Left colon (tissue), 2 donors: ENCODE measurements at places on chromosomes 12 and 14. TPM values are rescaled to one million over a fixed set of nuclear protein-coding genes. Genes with fewer than 3 reads are reported as not detected.
A peak's percentile ranks its signal among the peaks of the same experiment; 100 is the strongest.

DNA sequence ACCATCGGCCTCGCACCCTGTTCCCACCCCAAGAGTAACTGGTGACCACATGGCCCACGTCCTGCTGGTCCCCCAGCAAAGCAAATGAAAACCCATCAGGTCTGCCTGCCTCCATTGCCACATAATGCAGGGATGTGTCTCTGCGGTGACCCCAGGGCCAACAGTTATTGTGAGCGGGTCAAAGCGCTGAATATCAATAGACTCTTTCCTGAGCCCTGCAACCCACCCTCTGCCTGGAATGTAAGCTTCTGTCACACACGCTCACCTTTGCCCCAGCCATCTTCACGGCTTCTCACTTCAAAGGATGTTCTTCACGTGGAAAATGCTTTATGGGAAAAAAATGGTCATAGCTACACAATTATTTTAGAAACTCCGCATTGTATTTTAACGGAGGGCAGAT is 63.9 kb downstream of the FZD10 start:
- no peak for DNase-seq

DNA sequence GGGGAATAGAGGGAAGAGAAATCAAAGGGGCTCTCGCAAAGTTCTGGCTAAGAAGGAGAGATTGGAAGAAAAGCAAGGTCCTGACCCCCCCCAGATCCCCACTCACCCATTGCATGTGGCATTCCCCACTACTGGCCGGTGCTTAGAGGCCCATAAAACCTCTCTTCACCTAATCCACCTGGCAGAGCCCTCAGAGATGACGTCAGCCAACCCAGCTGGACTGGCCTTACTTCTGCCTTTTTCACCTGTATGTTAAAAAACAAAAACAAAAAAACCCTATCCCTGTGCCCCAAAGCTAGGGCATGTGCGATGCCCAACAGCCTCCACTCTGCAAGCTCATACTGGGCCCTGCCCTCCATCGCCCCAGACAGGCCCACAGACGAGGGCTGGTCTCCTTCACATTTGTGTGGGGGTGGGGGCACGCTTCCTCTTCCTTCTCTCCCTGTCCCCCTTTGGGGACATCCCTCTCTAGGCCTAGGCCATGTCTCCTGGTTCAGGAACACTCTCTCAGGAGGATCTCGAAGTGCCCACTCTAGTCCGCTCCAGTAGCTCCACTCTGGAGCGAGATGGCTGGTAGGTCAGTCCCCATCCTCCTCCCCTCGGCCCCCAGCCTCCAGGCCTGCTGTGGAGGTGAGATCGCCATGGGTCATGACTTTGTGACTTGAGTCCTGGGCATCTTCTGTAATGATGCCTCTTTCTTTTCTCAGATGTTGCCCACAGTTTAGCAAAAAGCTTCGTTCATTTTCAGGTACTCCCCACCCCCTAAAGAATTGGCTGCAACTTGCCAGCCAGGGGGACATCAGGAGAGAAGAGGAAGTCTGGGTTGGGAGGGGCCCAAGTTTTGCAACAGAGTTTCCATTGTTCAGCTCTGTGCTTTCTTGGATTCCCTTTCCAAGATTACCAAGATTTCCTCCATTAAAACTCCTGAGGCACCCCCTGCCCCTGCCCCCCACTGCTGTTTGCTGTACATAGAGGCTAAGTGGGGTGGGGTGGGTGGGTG is 37.0 kb downstream of the FIGNL2 start:
- DNase-seq = no peak

Gene AQP5
- total RNA-seq = not detected

- DNase-seq = no peak
Observed at GRCh38 chr12:111991946-111992345, 21.0 kb downstream of the TMEM116 start.

Gene SLC2A13
- total RNA-seq = 39.2 TPM

GRCh38 chr12:46794593-46795190 is 31.1 kb downstream of the SLC38A4 start:
- DNase-seq = no peak

GRCh38 chr14:23588884-23589598 is 10.5 kb upstream of the JPH4 start:
- DNase-seq = peak; percentile 95

Gene ZC2HC1C
- 3.9 TPM for total RNA-seq

Gene MYF5
- total RNA-seq = not detected

- no peak for DNase-seq
Observed at GRCh38 chr12:104319918-104320626, 16.5 kb downstream of the EID3 start.

- no peak for DNase-seq
Observed at GRCh38 chr12:99600388-99600787, 47.2 kb upstream of the GARIN6 start.

- peak; percentile 60 for DNase-seq
Observed at GRCh38 chr14:76904740-76905569, 78.7 kb downstream of the LRRC74A start.

Gene SDS
- 4.7 TPM for total RNA-seq

Gene KRT79
- total RNA-seq = not detected

Gene SYNDIG1L
- total RNA-seq = not detected

- no peak for DNase-seq
Observed at GRCh38 chr12:77003246-77003645, 62.1 kb downstream of the E2F7 start.

GRCh38 chr14:77271113-77271710 is at the start of gene NGB:
Gene NGB, minus strand, starts transcription at chr14:77271206. Its CDS starts 269 bp downstream, at chr14:77270937.
- DNase-seq = no peak

Gene TMEM132D
- total RNA-seq = 0.15 TPM

Gene SLC6A13
- not detected for total RNA-seq

- no peak for DNase-seq
Observed at GRCh38 chr12:19238540-19238939, 109.0 kb downstream of the PLEKHA5 start.

DNA sequence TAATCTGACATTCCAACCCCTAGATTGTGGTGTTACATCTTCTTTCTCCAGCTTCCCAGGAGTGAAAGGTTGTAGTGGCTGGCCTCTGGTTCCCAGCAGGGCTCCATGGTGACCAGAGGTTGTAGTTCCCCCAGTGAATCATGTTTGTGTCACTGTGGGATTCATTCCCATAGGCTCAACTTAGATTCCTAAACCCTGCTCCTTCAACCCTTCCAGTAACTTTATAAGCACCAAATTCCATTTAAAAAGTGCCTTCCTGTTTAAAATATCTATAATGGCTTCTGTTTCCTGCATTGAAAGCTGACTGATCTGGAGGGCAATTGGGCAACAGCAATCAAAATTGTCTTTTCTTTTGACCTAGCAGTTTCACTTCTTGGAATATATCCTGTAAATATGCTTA is 40.5 kb upstream of the TBC1D15 start:
- DNase-seq = no peak

DNA sequence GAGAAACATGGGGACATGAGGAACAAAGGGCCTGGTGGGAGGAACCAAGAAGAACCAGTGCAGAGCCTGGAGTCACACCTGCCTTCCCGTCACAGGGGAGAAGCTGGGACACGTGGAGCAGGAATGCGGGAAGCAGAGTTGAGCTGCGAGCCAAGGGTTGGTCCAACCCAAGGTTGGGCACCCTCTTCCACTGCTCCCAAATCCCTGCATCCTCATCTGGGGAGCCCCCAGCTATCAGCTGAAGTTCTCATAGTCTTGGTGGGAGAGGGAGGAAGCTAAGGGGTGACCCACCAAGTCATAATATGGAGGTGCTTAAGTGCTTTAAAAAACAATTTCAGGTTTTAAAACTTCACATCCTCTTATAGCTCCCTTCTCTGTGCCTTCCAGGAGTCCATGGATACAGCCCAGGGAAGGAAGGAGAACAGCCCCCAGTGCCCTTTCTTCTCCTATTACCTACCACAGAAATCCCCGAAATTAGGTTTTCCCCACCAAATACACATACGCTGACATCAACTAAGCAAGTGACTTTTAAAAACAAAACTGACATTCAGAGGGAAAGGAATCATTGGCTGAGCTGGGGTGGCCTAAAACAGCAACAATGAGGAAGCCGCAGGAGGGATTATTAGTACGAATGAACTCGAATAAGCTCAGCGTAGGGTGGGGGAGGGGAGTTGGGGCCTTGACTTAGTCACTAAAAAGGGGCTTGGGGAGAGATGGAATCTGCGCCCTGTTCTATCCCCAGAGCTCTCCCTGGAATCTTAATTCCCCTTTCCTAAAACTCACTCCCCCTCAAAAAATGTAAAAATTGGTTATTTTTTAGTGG is 4.5 kb downstream of the MYL6 start:
- no peak for DNase-seq

DNA sequence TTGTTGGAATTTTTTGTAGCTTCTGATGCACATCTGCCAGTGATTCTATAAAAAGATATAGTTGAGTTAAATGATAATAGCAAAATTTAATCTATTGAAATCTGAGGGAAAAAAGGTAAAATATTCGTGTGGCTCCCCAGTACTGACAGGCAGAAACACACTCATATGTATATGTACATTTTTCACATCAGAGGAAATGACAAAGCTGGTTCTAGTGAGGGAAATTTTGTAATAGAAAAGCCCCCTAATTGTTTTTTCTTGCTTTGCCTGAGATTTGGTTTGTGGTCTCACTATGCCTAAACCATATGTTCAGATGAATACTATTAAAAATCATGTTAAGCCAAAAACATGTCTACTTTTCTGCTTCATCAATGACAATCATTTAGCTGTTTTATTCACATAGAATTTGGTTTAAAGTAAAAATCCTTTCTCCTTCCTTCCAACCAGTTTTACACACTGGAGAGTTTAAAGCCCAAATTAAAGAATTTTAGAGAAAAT is 203.5 kb downstream of the ANO6 start:
- no peak for DNase-seq

Gene SRRM4
- total RNA-seq = not detected

Gene PLEKHG7
- total RNA-seq = 0.84 TPM

- peak; percentile 9 for DNase-seq
Observed at GRCh38 chr14:100777818-100778525, 47.9 kb upstream of the MEG3 start.

DNA sequence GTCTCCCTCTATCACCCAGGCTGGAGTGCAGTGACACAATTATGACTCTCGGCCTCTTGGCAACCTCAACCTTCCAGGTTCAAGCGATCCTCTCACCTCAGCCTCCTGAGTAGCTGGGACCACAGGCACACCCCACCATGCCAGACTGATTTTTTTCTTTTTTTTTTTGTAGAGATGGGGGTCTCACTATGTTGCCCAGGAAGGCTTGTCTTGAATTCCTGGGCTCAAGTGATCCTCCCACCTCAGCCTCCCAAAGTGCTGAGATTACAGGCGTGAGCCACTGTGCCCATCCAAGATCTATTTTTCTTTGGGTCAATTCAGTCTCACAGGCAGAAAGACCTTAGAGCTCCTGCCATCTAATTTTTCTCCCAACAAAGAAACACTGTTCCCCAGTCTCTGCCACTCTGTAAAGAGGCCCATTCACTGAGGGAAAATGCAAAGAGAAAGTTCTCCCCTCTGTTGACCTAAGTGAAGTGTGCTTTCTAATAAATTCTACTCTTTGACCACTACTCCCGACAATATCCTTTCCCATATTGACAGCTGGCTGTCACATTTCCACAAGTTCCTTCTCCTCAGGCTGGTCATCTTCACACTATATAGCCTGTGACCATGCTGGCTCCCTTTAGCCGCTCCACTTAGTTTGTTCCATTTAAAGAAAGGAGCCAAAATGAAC is 23.3 kb downstream of the TMED8 start:
- no peak for DNase-seq

DNA sequence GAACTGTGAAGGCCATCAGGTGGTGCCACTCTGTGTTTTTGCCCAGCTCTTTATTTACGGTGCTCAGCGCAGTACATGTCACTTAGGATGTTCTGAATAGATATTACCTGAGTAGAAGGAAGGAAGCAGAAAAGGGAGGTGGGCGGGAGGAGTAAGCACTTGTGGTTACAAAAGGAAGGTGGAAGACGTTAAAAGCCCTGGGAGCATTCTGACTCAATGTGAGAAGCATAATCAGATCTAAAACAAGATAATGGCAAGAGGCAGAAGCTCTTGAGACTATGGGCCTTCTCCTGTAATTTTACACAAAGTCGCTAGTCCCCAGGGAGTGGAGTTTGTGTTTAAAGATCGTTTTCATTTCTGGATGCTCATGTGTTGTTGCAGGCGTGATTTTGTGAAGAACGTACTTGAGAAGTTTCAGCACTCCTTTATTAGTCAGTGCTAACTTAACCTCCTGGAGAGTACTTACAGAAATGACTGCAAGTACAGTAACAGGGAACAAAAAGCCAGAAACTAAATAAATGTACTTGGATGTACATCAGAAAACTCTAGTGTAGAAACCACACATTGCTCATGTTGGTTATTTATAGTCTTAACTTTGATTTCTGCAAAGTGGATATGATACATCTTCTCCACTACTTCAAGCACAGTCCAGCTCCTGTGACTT is 1523.5 kb downstream of the AACS start:
- no peak for DNase-seq

GRCh38 chr12:52984136-52984535 is 22.1 kb upstream of the EIF4B start:
- DNase-seq = no peak

Gene PKP2
- total RNA-seq = 117 TPM

DNA sequence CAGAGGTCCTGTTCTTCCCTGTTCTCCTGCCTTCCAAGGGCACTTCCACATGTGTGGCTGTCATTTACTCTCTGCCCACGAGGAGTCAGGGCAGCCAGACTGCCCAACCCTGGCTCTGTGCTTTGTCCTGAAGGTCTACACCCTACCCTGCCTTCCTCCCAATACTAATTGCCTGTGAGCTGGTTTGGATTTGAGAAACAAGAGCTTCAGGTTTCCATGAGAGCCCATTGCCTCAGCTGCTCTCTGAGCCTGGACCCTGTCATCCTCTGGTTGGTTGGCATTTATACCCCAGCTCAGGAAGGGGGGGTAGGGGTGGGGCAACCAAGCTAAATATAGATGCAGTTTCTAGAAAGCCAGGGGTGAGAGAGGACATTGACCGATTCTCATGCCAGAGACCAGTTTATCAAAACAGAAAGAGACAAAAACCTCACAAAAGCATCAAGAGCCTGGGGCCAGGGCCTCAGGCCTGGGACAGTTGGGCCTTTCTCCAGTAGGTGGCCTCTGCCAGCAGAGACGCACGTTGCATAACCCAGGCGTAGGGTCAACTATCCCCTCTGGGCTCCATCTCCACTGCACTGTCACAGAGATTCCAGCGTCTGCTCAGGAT is 34.5 kb downstream of the VDR start:
- no peak for DNase-seq

DNA sequence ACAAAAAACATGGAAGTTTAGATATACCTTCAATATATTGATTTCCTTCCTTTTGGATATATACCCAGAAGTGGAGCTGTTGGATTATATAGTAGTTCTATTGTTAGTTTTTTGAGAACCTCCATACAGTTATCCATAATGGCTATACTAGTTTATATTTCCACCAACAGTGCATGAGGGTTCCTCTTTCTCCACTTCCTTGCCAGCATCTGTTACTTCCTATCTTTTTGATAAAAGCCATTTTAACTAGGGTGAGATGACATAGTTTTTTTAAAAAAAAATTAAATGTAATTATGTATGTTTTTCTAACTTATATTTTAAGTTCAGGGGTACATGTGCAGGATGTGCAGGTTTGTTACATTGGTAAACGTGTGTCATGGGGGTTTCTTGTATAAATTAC is 10.0 kb upstream of the SLC38A4 start:
- no peak for DNase-seq

Gene ADGRD1
- total RNA-seq = 5.8 TPM
